MCF 10A (cell line): ENCODE measurements at places on chromosomes 5 and 9.

- peak; percentile 37 for DNase-seq
Observed at GRCh38 chr5:136276946-136277345, 84.0 kb upstream of the SMIM32 start.

DNA sequence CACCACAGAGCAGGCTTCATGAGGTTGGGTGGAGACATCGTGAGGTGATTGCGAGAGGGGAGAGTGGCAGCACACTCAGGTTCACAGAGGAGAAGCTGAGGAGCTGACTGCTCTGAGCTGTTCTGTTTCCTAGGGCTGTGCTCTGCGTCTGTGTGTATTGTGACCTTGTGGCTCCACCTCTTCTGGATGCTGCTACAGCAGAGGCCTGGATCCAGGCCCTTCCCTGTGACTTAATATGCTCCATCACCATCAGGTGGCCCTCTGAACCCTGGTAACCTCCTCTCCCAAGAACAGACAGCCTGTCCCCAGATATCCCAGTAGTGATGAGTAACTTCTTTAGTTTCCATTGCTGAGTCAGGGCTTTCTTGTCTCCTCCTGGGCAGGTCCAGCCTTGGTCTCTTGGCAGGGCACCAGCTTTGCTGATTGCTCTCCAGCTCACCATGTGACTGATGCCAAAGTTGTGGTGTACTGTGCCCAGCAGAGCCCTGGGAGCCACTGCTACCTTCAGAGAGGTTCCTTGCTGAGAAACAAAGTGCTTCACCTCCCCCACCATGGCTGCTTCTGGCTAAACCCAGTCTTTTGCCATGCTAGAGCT, 212.8 kb upstream of the CHD1 start:
- DNase-seq: peak; percentile 61

DNA sequence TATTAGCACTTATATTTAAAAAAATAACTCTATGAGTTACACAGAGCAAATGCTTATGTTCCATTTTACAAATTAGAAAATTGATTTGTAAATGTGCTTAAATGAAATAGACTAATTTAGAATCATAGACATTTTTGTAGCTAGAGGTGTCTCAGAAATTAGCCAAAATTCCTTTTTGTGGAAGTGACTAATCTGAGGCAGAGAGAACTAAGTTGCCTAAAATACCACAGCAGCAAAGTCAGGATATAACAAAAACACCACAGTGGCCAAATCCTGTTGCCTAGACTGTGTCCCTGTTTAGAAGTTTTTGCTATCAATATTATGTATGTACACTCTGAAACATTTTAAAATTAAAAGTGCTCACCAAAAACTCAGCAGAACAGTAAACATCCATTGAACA, 18.7 kb downstream of the ADAMTSL1 start:
- peak; percentile 27 for DNase-seq

DNA sequence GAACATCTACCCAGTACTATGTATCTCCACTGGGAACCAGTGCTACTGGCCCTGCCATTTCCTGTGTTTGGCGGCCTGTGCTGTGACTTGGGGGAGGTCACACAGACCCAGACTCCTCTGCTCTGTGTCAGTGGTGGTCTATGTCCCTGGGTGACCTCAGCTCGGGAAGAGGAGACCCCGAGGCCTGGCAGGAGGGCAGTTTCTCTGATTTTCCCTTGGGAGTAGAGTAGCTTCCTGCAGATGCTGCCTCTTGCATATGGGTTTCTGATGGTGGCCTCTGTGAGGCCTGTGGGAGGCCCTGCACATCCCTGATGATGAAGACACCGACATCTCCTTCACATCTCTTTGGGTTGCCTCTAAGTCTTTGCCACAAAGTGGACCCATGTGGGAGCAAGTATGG, 13.0 kb upstream of the SMIM32 start:
- DNase-seq: no peak

GRCh38 chr5:20610681-20611080, 622.7 kb upstream of the CDH18 start:
- no peak for DNase-seq

DNA sequence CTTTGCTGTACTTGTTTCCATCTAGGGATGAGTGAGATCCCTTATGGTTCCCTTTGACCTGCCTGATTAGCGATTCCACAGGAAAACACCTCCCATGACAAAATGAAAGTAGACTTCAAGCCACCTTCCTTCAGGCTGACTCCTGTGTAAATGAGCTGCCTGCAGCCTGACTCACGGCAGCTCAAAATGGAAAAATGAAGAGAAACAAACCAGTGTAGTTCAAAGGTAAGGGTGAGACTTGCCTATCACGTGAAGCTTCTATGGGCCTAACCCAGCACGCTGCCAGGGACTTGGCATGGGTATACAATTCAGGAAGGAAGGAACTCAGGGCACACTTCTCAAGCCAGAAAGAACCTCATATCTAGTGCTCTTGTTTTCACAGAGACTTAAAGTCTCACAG, 110.1 kb upstream of the LRRTM2 start:
- no peak for DNase-seq

DNA sequence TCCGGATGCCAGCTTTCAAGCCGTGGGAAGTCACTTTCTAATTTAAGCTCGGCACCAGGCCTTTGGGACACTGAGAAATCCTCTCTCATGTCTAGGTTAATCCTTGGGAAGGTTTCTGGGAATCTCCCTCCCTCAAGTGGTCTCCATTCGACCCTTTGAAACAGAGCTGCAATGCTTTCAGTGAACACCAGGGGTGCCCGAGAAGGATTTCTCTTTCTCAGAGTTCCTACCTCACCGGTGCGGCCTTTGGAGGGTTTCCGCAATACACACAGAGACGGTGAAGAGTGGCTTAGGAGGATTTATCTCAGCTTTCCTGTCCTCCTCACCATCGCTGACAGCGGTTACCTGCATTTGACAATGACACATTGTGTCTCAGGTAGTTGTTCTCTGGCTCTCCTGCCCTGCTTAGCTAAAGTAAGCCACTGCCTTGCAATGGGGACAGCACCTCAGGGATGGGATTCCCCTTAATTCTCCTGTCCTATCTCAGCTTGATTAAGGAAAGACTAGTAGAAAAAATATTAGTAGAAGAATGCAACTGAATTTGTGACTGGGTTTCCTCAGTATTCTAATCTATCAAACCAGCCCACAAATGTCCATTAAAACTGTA, 180.6 kb downstream of the GABRG2 start:
- peak; percentile 18 for DNase-seq

DNA sequence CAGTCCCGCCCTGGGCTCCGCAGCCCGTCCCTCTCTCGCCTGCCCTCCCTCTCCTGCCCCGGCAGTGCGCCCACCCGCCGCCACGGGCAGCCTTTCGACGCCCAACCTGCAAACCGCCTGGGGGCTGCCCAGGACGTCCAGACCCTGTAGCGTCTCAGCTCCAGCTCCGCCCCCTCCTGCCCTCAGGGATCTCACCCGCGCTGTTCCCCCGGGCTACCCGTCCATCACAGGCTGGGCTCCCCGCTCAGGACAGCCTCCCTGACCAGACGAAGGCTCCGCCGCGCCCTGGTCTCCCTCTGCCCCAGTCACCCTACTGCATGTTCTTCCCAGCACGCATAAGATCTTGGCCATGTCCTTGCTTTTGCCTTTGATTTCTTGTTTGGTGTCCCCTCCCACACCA, 1.4 kb downstream of the RASGEF1C start:
- DNase-seq: no peak

- no peak for DNase-seq
Observed at GRCh38 chr9:121253821-121254501, 14.0 kb upstream of the GSN start.

GRCh38 chr5:32445287-32445758, 783 bp upstream of the ZFR start:
- no peak for DNase-seq

DNA sequence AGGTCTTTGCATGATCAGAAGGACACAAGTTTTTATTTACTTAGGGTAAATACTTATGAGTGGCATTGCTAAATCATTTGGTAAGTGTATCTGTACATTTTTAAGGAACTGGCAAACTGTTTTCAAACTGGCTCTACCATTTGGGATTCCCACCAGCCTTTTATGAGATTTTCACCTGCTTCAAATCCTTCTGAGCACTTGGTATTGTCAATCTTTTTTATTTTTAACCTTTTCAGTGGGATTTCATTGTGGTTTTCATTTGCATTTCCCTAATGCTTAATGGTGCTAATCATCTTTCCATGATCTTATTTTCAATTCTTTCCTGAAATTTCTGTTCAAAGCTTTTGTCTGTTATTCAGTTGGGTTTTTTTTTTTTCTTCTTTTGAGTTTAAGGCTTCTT, 475.6 kb downstream of the MAN2A1 start:
- no peak for DNase-seq

DNA sequence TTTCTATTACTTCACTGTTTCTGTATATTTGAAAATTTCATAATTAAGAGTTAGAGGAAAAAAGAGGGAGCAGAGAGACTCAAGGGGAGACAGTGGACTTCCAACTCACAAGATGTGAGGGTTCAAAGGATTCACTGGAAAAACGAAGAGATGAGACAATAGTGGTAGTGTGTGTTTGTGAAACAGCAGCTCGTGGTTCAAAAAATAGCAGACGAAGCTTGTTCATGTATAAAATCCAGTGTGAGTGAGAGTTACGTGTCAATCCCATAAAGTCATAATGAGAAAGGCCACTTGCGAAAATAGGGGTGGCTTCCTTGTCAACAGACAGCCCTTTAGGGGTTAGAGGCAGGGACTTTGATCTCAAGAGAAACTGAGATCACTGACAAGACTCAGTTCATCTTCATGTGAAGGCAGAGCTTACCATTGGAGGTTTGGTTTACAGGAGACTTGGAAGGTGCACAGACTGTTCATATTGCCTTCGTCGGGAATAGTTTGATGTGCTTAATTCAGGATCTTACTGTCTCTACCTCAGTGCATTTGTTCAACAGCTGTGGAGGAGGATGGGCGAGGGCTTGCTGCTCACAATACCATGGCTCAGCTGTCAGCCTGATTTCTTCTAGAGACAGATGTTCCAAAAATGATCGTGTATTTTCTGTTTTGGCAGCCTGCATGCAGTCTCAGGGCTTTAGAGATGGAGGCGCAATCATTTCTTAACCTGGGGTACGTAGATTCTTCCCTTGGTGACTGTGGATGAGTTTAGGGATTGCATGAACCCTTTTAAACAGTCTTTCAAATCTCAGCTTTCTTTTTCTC, 105.7 kb upstream of the KLF9 start:
- DNase-seq: no peak

- no peak for DNase-seq
Observed at GRCh38 chr5:175773534-175774070, 97.8 kb upstream of the CPLX2 start.

DNA sequence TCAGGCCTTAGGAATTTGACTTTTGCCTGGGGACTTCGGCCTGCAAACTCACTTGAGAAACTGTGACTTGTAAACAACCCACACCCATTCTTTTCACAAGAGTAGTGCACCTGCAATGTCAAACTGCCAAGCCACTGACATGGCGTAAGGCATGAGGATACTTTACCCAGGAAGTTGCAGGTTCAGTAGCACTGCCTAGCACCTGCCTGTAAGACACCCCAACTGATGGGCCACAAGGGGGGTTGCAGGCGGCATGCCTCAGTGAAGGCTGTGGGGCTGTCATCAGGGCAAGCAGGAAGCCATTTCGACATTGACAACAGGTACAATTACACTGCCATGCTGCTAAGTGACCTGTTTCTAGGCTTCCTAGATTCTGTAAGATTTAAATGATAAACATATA, 41.3 kb upstream of the RASGEF1C start:
- no peak for DNase-seq
